ENCODE measurements at places on chromosomes 4 and X. TPM values are rescaled to one million over a fixed set of nuclear protein-coding genes. Genes with fewer than 3 reads are reported as not detected.

LRAT gene
- not detected for total RNA-seq

PDHA1 gene
- 127 TPM for total RNA-seq

GPR34 gene
- not detected for total RNA-seq

GABRE gene
- 43.3 TPM for total RNA-seq

MAGEC3 gene
- total RNA-seq, result not detected

EGFL6 gene
- not detected for total RNA-seq

IL1RAPL1 gene
- 1.8 TPM for total RNA-seq

VCX gene
- total RNA-seq, result not detected

CAPN6 gene
- total RNA-seq, result not detected

SMIM10 gene
- total RNA-seq, result 6.8 TPM

P2RY4 gene
- total RNA-seq, result not detected

SPON2 gene
- total RNA-seq, result 2.6 TPM

H2BW2 gene
- total RNA-seq, result not detected

SOWAHD gene
- 0.13 TPM for total RNA-seq

HERC5 gene
- 1.6 TPM for total RNA-seq

DCAF4L1 gene
- 0.13 TPM for total RNA-seq

GUCY1B1 gene
- 5.5 TPM for total RNA-seq

P2RY8 gene
- total RNA-seq, result not detected

TMSB15B gene
- total RNA-seq, result 1.6 TPM

ABCG2 gene
- total RNA-seq, result 1.7 TPM

GLOD5 gene
- total RNA-seq, result not detected

ZNF711 gene
- 0.13 TPM for total RNA-seq

USO1 gene
- total RNA-seq, result 104 TPM

STOX2 gene
- 1.8 TPM for total RNA-seq

KIT gene
- total RNA-seq, result 1.3 TPM

NDST4 gene
- total RNA-seq, result not detected

PNPLA4 gene
- 14.9 TPM for total RNA-seq

DMRTC1B gene
- not detected for total RNA-seq

ELK1 gene
- 13.6 TPM for total RNA-seq

F8A3 gene
- total RNA-seq, result 0.99 TPM
